CD8-positive, alpha-beta memory T cell (primary cell): ENCODE measurements at places on chromosomes 2 and 18. TPM values are rescaled to one million over a fixed set of nuclear protein-coding genes. Genes with fewer than 3 reads are reported as not detected.
A peak's percentile ranks its signal among the peaks of the same experiment; 100 is the strongest.

DNA sequence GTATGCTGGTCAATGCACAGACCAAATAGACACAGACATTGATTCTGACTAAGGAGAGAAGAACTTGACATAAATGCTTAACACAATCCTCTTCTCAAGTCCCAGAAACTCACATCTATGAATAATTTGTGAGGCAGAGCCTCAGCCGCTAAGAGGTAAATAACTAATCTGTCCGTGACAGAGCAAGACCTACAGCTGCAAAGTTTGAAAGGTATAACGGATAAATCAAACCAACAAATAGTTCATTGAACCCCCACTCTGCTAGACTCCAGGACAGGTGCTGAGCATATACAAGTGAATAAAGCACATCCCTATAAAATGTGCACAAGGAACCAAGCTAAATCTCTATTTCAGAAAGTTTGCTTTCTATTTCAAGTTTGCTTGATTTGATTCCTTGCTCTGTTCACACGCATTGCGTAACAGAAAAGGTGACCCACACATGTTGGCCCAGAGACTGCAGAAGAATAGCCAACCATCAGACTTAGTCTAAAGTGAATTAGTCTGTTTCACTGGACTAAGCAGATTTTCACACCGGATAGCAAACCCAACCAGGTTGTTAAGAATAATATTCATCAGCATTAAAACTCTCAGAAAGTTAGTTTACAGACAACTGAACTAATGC is 51.7 kb downstream of the NCKAP5 start:
- H3K4me3 ChIP-seq, result no peak overlapping the region
- no peak for DNase-seq
- H3K27ac ChIP-seq, result no peak overlapping the region
- no peaks in the 10 kb centered on the region for H3K36me3 ChIP-seq
- no peaks in the 10 kb centered on the region for H3K4me1 ChIP-seq
- H3K27me3 ChIP-seq, result no peaks in the 10 kb centered on the region

DNA sequence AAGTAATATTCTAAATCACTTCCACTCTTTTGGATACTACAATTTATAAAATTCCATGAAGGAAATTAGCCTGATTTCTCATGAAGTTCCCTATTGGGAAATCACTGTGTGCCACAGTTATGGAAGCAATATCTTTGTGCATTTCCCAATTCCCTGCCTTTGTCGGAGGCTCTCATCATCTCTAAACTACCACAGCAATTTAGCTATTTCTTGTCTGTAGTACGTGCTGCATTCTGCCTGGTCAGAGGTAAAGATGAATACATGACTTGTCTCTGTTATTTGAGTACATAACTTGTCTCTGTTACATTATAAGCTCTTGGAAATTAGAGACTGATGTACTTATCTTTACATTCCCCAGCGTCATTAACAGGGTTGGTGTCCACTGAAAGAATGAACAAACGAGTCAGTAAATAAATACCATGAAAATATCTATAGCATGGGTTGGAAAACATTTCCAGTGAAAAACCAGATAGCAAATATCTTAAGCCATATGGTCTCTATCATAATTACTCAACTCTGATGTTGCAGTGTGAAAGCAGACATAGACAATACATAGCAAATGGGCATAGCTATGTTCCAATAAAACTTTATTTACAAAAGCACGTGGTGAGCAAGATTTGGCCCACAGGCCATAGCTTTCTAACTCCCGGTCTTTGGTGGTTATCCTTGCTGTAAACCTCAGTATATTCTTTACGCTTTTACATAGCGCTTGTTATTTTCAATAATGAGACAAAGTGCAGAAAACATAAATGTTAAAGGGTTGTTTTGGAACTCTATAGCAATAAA is 78.8 kb downstream of the BCL2 start:
- DNase-seq, result no peak
- no peaks in the 10 kb centered on the region for H3K36me3 ChIP-seq
- H3K27ac ChIP-seq, result no peak overlapping the region
- no peaks in the 10 kb centered on the region for H3K4me1 ChIP-seq

DNA sequence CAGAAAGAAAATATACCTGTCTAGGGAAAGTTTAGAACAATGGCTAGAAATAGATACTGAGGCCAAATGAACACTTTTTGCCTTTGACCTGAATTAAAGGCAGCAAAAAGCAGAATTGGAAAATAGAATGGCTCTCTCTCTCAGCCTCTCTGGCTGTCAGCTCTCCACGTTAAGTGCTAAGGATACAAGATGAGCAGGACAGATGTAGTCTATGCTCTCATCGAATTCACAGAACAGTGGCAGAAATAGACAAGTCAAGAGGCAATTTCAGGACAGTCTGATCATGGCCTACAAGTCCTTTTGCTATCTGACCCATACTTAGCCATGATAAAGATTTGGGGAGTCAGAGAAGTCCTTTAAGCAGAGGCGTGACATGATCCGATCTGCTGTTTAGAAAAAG is 120.2 kb upstream of the CREB1 start:
- H3K4me1 ChIP-seq, result no peaks in the 10 kb centered on the region
- no peaks in the 10 kb centered on the region for H3K27me3 ChIP-seq
- no peaks in the 10 kb centered on the region for H3K36me3 ChIP-seq
- H3K4me3 ChIP-seq, result no peak overlapping the region
- DNase-seq, result no peak

GRCh38 chr2:7242189-7242867 is 325.1 kb downstream of the RNF144A start:
- H3K36me3 ChIP-seq, result no peaks in the 10 kb centered on the region
- no peak overlapping the region for H3K27ac ChIP-seq
- no peak for DNase-seq
- no peaks in the 10 kb centered on the region for H3K27me3 ChIP-seq
- no peaks in the 10 kb centered on the region for H3K4me1 ChIP-seq
- H3K4me3 ChIP-seq, result no peak overlapping the region

GRCh38 chr2:219961947-219962498 is 334.6 kb downstream of the SLC4A3 start:
- DNase-seq, result no peak
- H3K27ac ChIP-seq, result no peak overlapping the region
- H3K27me3 ChIP-seq, result no peaks in the 10 kb centered on the region
- no peaks in the 10 kb centered on the region for H3K4me1 ChIP-seq

GRCh38 chr18:44309185-44309584 is 371.5 kb upstream of the SETBP1 start:
- H3K27me3 ChIP-seq, result no peaks in the 10 kb centered on the region
- no peak for DNase-seq
- no peaks in the 10 kb centered on the region for H3K36me3 ChIP-seq
- no peak overlapping the region for H3K27ac ChIP-seq
- no peaks in the 10 kb centered on the region for H3K4me1 ChIP-seq
- H3K4me3 ChIP-seq, result no peak overlapping the region

- peak; percentile 58 for DNase-seq
- H3K36me3 ChIP-seq, result no peaks in the 10 kb centered on the region
- H3K27me3 ChIP-seq, result no peaks in the 10 kb centered on the region
- H3K4me1 ChIP-seq, result peaks cover 53% of the 10 kb centered on the region
- H3K27ac ChIP-seq, result no peak overlapping the region
These were observed 40.1 kb downstream of the DOCK10 start for GRCh38 chr2:225002039-225002655.

DNA sequence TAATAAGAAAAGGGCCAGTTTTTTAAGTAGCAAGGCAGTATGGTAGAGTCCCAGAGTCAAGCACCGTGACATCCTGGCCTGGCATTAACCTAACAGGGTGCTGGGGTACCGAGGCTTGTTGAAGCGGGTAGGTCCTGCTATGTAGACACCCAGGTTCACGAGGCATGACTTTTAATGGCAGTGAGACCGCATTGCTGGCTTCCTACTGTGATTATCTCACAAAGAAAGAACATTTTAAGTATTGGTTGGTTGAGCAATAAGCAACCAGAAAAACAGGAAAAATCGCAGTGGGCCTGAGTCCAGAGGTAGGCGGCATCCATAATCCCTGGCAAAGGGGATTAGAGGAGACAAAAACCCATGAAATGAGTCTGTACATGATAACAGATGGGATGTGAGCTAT is 927.9 kb upstream of the ACVR2A start:
- H3K4me3 ChIP-seq, result no peak overlapping the region
- H3K27me3 ChIP-seq, result no peaks in the 10 kb centered on the region
- no peaks in the 10 kb centered on the region for H3K4me1 ChIP-seq
- no peaks in the 10 kb centered on the region for H3K36me3 ChIP-seq
- H3K27ac ChIP-seq, result no peak overlapping the region

- no peak overlapping the region for H3K4me3 ChIP-seq
- no peaks in the 10 kb centered on the region for H3K4me1 ChIP-seq
- H3K27me3 ChIP-seq, result no peaks in the 10 kb centered on the region
- H3K27ac ChIP-seq, result no peak overlapping the region
- no peaks in the 10 kb centered on the region for H3K36me3 ChIP-seq
These were observed 226.1 kb downstream of the ANKRD30B start for GRCh38 chr18:14974088-14974487.

DNA sequence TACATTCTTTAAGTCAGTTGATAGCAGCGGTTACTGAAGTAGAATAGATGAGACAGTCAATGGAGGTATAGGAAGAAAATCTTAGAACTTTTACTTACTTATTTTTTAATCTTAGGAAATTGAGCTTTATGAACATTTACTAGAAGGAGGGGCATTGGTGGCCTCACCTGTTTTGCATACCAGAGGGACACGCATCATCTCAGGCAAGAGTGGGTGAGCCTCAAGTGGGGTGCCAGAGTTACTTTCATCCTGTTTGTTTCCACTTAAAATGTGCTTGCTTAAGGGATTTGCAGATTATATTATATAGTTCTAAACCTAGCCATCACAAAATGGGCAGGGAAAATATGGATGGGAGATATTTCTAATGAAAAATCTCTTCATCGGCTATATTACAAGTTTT is 61.6 kb downstream of the WDR7 start:
- H3K27ac ChIP-seq, result no peak overlapping the region
- no peaks in the 10 kb centered on the region for H3K4me1 ChIP-seq
- H3K4me3 ChIP-seq, result no peak overlapping the region
- no peaks in the 10 kb centered on the region for H3K36me3 ChIP-seq
- no peaks in the 10 kb centered on the region for H3K27me3 ChIP-seq

GRCh38 chr2:202290970-202291369 is 25.4 kb downstream of the NOP58 start:
- H3K4me3 ChIP-seq, result no peak overlapping the region
- no peak overlapping the region for H3K27ac ChIP-seq
- no peaks in the 10 kb centered on the region for H3K27me3 ChIP-seq
- peaks cover 59% of the 10 kb centered on the region for H3K36me3 ChIP-seq
- DNase-seq, result no peak

The ANO7 gene
- not detected for polyA plus RNA-seq

The HEATR5B gene
- polyA plus RNA-seq, result 11.4 TPM

The SPATA3 gene
- polyA plus RNA-seq, result not detected

The CPLX4 gene
- not detected for polyA plus RNA-seq

The DSG1 gene
- polyA plus RNA-seq, result not detected

The TMEM247 gene
- not detected for polyA plus RNA-seq

The CCDC85A gene
- polyA plus RNA-seq, result not detected
